ENCODE measurements at places on chromosomes 6 and 20. TPM values are rescaled to one million over a fixed set of nuclear protein-coding genes. Genes with fewer than 3 reads are reported as not detected.

HLA-DOA gene
- total RNA-seq: 1.6 TPM

DNA sequence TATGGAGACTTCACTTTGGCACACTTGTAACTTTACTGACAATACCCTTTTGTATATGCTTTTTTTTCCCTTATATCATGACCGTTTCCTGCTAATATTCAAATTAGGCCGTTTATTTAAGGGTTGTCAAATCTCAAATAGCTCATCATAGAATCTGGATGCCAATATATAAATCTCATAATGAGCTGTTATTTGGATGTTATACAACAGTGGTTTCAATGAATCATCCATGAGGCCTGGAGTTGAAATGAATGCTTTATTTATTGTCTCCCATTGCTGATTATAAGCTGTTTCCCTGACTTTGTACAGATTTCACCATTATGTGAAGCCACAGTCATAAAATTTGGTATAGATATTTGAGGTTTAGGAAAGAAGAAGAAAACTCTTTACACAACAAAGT is 256.1 kb downstream of the PLCB1 start:
- no peaks in the 10 kb centered on the region for H3K36me3 ChIP-seq
- peaks cover 31% of the 10 kb centered on the region for H3K4me1 ChIP-seq
- no peak for DNase-seq
- H3K27me3 ChIP-seq: no peaks in the 10 kb centered on the region
- H3K27ac ChIP-seq: no peak overlapping the region

GRCh38 chr6:36622901-36623546 is 28.9 kb downstream of the SRSF3 start:
- no peak overlapping the region for H3K4me3 ChIP-seq
- peak overlapping the region; percentile 57 for H3K27ac ChIP-seq
- DNase-seq: no peak
- peaks cover 48% of the 10 kb centered on the region for H3K4me1 ChIP-seq
- H3K27me3 ChIP-seq: no peaks in the 10 kb centered on the region

GRCh38 chr6:31968791-31969711 is 2.9 kb downstream of the DXO start:
- H3K4me1 ChIP-seq: peaks cover 25% of the 10 kb centered on the region
- H3K36me3 ChIP-seq: peaks cover 72% of the 10 kb centered on the region
- no peaks in the 10 kb centered on the region for H3K27me3 ChIP-seq
- H3K4me3 ChIP-seq: no peak overlapping the region
- no peak for DNase-seq

DNA sequence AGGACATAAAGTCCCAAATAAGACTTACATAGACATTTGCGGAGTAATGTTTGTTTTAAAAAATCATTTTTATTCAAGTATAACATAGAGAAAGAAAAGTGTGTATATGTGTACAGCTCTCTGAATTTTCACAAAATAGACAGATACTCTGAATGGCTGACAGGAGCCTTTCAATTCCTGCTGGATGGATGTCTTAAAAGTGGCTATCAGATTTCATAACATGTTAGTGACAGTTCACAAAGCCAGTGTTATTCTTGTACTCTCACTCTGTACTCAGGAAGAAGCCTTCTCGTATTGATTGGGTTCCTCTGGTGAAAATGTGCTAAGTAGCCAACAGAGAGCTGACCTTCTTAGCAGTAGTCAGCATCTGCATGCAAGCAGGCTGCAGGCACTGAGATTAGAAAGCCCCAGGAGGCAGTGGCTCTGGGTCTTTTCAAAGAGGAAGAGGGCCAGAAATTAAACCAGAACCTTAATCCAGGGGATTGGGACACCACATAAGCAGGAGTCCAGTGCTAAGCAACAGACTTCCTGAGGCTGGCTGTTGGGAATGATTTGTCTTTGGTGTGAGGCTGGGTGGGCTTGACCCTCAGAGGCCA is 19.7 kb downstream of the SLC17A4 start:
- H3K4me1 ChIP-seq: no peaks in the 10 kb centered on the region
- H3K36me3 ChIP-seq: no peaks in the 10 kb centered on the region
- H3K4me3 ChIP-seq: no peak overlapping the region
- H3K27ac ChIP-seq: no peak overlapping the region
- H3K27me3 ChIP-seq: no peaks in the 10 kb centered on the region
- DNase-seq: no peak

RSPH4A gene
- 0.24 TPM for total RNA-seq

CCN6 gene
- not detected for total RNA-seq

DNA sequence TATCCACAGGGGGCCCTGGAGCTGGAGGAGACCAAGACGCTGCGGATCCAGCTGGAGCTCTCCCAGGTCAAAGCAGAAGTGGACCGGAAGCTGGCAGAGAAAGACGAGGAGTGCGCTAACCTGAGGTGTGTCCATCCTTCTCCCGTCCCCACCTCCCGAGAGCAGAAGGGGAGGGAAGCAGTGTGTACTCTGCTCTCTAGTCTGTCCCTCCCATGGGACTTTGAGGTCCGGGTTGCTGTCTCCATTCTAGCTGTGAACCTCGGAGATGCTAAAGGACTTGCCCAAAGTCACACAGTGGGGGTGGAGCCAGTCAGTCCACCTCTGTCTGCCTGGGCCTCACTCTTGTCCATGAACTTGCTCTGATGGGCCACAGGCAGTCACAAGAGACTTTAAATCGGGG is 44.1 kb downstream of the MYH7B start:
- no peak for DNase-seq
- H3K4me1 ChIP-seq: no peaks in the 10 kb centered on the region
- no peak overlapping the region for H3K27ac ChIP-seq
- H3K27me3 ChIP-seq: no peaks in the 10 kb centered on the region

MLIP gene
- 473 TPM for total RNA-seq

- no peak for DNase-seq
- H3K4me3 ChIP-seq: no peak overlapping the region
- peaks cover 10% of the 10 kb centered on the region for H3K4me1 ChIP-seq
Observed at GRCh38 chr6:69581581-69581980, 215.2 kb downstream of the LMBRD1 start.

DNA sequence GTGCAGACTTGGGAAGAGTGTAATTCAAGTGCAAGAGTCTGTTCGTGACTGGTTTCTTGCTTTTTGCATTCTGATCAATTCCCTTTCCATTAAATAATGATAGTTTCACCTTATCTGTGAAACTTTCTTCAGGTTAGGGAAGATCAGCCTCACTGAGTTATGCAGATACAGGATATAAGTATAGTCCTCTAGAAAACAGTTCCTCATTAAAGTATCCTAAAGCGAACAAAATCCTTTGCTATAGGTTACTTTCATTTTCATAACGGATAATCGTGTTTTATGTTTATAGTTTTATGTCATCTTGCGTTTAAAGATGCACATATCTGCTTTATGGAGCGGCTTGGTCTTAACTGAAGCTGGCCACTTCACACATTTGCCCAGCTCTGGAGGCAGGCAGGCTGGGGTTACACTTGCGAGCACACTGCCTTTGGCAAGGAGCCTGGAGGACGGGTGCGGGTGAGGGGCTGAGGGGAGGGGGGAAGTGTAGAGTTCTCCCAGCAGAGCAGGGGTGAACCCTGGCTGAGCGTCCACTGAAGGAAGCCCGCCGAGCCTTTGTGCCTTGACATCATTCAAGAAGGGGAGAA is 123.5 kb upstream of the IFNGR1 start:
- H3K4me3 ChIP-seq: peak overlapping the region; percentile 34
- no peaks in the 10 kb centered on the region for H3K27me3 ChIP-seq
- no peaks in the 10 kb centered on the region for H3K4me1 ChIP-seq

OR5V1 gene
- total RNA-seq: not detected

DNA sequence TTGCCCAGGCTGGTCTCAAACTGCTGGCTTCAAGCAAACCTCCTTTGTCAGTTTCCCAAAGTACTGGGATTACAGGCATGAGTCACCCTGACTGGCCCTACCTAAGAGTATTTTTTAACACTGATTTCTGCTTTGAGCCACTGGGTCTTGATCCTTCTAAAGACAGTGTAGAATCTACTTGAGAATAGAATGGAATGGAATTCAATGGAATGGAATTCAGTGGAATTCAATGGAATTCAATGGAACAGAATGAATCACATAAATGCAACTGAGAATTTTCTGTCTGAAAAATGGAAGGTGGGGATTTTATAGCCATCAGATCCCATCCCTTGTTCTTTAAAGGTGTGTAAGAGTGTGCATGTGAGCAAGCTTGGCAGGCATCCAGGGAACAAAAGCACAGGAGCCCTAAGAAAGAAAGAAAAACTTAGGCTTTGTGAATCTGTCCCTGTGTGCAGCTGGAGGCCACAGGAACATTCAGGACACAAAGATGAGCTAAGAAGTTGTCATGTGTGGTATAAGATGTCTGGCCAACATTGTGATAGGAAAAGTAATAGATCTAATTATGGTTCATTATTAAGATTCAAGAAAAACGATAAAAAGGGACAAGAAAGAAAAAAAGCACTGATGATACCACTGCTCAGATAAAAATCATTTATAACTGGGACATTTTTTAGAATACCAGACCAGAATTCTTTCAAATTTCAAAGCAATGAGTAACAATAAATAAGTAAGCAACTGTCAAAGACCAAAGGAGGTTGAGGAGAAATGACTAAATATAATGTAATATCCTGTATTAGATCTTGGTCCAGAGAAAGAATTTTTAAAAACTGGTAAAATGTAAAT is 681.0 kb upstream of the GJE1 start:
- H3K4me3 ChIP-seq: no peak overlapping the region
- no peaks in the 10 kb centered on the region for H3K4me1 ChIP-seq
- H3K27me3 ChIP-seq: no peaks in the 10 kb centered on the region
- no peaks in the 10 kb centered on the region for H3K36me3 ChIP-seq

CST4 gene
- total RNA-seq: not detected

GPX5 gene
- total RNA-seq: not detected

TCF15 gene
- 20.5 TPM for total RNA-seq

DNA sequence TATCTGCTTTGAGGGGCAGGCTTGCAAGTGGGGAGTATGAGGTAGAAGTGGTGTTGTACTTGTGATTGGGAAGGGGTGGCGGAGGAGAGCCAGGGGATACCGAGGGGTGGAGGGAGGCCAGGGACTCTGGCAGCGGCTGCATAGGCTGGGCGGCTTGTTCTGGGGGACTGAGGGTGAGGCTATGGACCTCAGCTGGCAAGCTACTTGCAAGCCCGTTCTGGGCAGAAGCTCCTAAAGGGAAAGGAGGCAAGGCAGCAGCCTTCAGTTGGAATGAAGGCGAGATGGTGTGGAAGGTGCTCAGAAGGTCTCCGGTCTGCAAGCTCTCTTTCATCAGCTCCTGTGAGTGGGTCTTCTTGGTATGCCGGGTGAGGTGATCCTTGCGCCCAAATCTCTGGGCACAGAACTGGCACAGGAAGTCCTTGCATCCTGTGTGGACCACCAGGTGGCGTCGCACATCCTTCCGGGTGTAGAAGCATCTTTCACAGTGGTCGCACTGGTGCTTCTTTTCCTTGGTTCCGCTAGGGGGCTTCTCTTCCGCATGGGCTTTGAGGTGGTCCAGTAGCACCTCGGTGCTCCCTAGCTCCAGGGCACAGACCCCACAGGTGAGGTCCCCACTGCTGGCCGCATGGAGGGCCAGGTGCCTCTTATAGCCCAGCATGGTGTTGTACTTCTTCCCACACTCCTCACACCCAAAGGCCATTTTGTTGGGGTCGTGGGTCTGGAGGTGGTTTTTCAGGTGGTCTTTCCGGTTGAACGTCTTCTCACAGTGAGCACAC is 66.0 kb downstream of the PLAGL1 start:
- no peaks in the 10 kb centered on the region for H3K27me3 ChIP-seq
- H3K27ac ChIP-seq: no peak overlapping the region
- DNase-seq: no peak
- H3K4me3 ChIP-seq: no peak overlapping the region
- no peaks in the 10 kb centered on the region for H3K4me1 ChIP-seq
- H3K36me3 ChIP-seq: no peaks in the 10 kb centered on the region

DNA sequence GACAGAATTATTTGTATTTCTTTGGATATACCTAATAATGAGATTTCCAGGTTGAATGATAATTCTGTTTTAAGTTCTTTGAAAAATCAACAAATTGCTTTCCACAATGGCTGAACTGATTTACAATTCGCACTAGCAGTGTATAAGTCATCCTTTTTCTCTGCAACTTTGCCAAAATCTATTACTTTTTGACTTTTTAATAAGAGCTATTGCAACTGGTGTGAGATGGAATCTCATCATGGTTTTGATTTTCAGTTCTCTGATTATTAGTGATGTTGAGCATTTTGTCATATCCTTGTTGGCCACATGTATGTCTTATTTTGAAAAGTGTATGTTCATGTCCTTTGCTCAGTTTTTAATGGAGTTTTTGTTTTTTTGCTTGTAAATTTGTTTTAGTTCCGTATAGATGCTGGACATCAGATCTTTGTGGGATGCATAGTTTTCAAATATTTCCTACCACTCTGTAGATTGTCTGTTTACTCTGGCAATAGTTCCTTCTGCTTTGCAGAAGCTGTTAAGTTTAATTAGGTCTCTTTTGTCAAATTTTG is 409.8 kb upstream of the CITED2 start:
- H3K4me3 ChIP-seq: no peak overlapping the region
- no peaks in the 10 kb centered on the region for H3K36me3 ChIP-seq
- H3K4me1 ChIP-seq: no peaks in the 10 kb centered on the region
- H3K27ac ChIP-seq: no peak overlapping the region

DNA sequence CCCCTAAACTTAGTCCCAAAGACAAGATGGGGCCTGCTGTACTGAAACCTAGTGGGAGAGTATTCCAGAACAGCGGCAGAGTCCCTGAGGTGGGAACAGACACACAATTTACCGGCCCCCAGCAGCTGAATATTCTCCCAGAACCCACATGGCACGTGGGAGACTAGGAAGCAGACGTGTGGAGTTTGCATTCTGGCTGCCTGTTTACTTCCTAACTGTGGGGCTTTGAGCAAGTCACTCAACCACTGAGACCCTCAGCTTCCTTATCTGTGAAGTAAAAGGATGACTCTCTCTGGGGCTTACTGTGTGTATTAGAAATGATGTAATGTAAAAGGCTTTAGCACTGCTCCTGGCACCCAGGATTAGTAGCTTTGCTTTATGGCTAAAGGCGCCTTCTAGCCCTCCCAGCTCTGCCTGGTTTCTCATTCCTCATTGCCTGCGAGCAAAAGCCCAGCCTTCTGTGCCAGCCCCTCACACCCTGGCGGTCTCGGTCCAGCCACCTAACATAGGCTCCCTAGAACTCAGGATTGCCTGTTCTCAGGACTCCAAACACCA is 353.1 kb downstream of the CDC5L start:
- no peak overlapping the region for H3K4me3 ChIP-seq
- no peaks in the 10 kb centered on the region for H3K36me3 ChIP-seq
- H3K4me1 ChIP-seq: peaks cover 6% of the 10 kb centered on the region
- no peaks in the 10 kb centered on the region for H3K27me3 ChIP-seq

- no peak overlapping the region for H3K4me3 ChIP-seq
- no peak for DNase-seq
- no peaks in the 10 kb centered on the region for H3K36me3 ChIP-seq
- H3K4me1 ChIP-seq: no peaks in the 10 kb centered on the region
Observed at GRCh38 chr6:5071216-5071615, 13.9 kb upstream of the PPP1R3G start.
